ENCODE measurements at places on chromosomes 3 and 15.
A peak's percentile ranks its signal among the peaks of the same experiment; 100 is the strongest.

DNA sequence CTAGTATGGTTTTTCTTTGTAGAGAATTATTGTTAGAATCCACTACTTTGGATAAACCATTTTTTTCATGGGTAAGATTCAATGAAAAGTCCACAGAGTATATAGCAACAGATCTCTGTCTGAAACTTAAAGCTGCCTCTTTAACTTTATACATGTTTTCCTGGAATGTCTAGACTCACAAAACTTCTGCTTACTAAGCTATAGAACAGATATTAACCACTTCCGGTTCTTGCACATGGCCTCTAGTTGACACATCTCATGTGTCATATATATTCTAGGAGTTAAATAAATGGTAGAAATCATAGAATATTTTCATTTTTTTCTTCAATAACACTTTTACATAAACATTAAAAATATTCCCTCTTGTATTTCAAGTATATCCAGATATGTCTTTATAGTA is 1693.9 kb downstream of the SI start:
- no peak for DNase-seq

DNA sequence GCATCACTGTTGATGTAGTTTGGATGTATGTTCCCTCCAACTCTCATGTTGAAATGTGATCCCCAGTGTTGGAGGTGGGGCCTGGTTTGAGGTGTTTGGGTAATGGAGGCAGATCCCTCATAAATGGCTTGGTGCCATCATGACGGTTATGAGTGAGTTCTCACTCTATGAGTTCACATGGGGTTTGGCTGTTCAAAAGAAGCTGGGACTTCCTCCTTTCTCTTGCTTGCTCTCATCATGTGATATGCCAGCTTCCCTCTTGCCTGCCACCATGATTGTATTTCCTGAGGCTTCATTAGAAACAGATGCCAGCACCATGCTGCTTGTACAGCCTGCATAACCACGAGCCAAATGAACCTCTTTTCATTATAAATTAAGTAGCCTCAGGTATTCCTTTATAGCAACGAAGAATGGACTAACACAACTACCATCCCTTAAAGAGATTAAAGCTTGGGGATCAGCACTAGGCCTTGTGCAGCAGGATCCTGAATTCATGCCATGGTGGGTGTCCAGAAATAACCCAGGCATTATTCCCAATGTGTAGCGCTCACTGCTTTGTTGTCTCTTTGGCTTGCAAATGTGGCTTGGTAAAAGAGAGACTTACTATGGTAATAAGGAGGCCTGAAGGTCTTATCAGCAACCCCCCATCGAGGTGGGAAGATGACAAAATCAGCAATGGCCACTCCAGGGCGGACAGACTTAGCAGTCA is 41.9 kb downstream of the NDUFB4 start:
- DNase-seq: peak; percentile 10

GRCh38 chr3:81911221-81911620 is 149.8 kb upstream of the GBE1 start:
- no peak for DNase-seq

DNA sequence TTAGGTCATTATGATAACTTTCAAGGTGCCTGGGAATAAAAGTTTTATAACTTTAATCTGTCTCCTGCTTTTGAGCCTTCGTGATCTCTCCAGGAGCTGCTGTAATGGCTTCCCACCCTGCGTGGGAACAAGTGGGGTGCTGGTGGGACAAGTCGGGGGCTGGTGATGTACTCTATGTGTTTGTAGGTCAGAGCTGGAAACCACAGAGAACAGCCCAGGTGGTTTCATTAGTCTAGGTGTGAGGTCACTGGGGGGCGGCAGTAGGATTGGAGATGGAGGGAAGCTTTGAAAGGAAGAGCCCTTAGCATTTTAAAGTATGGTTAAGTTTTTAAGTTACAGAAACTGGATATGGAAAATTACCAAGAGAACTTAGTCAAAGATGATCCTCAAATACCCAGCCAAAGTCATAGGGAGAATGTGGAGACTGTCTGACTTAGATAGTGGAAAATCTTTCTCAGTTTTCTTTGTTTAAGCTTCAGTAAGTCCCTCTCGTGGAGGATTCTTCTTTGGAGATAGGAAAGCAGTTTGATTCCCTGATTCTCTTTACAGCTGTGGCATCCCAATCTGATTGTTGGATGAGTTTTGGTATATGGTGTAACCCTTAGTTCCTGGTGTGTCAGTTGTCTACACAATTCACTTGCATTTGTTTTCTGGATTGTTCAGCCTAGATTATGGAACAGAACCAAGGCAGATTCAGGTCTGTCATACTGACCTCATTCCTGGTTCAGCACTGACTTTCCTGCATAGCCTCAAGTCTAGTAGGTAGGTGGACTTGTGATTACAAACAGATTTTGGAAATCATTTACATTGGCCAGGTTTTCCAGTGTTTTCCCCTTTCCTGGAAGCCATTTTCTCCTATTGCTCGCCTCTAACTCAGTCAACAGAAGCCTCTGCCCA is 115.6 kb downstream of the FNDC3B start:
- no peak for DNase-seq

DNA sequence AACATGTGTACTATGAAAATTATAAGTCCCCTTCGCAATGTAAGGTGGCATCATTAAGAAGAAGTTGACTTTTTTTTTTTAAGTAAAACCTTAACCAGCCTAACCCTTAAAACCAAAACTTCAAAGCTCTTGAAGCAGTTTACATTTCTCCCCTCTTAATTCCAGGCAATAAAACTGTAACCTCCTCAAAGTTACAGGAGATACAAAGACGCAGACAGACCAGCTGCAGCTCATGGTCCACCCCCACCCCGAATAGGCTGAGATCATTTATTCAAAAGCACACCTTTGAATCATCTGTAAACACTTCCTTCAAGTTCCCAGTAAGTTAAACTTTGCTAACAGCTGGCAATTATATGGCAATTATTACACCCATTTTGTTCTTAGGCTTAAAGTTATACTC is 414.5 kb downstream of the ERC2 start:
- DNase-seq: no peak

GRCh38 chr15:70195587-70196305 is 98.0 kb upstream of the TLE3 start:
- DNase-seq: no peak

DNA sequence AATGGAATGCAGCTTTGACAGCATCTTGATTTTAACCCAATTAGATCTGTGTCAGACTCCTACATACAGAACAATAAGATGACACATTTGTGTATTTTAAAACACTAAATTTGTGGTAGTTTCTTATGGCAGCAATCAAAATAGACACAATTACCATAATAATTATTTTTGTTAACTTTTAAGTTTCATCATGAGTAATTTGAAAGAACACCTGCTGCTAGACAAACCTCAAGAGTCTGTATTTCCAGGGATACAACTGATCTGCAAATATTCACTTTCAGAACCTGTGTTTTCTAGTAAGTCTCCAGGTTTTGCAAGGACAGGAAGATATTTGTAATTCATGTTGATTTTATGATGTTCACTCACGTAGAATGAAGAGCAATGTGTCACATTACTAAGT is 736.8 kb downstream of the DIPK2A start:
- DNase-seq: no peak
